Fibroblast of the aortic adventitia (primary cell): ENCODE measurements at places on chromosomes 1 and 21.

DNA sequence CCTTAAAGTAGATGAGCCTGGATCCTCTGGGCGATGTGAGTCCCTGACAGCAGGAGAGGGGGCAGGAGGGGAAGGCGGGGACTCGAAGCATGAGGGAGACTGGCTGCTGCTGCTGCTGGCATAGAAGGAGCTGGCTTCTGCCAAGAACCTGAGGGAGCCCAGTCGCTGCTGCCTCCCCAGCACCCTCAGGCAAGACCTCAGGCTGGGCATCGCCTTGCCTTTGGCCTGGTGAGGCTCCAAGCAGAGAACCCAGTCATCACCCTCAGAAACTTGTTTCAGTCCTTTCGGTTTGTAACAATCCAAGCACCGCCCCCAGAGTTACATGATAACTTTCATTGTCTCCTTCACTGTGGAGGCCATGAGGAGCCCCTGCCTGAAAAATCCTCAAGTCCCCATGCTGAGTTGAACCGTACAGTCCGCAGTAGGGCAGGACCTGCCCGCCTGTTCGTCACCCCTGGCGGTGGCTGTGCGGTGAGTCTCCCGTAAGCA lies 38.8 kb downstream of the POFUT2 start:
- peak; percentile 58 for DNase-seq

DNA sequence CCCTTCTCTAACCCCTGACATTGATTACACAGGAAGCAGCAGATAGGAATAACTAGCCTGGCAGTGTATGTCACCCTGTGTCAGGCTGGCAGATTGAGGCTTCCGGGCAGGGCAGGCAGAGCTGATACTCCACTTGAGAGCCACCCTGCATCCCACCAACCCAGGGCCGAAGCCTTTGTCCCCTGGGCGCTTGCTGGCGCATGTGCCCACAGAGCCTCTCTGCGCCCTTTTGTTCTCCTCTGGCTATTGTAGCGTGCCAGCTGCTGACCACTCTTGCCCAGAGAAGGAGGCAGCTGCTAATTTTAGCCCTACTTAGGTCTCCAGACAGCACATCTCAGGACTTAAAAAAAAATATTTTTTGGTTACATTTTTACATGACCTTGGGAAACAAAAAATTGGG lies 304.9 kb downstream of the HHAT start:
- DNase-seq = no peak

DNA sequence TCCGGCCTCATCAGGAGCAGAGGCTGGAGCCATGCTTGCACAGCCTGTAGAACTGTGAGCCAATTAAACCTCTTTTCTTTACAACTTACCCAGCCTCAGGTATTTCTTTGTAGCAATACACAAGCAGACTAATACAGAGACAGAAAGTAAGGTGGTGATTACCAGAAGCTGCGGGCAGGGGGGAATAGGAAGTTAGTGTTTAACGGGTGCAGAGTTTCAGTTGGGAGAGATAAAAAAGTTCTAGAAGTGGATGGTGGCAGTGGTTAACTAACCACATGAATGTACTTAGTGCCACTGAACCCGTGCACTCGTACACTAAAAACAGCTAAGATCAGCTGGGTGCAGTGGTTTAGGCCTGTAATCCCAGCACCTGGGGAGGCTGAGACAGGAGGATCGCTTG lies 80.4 kb upstream of the TARDBP start:
- no peak for DNase-seq

DNA sequence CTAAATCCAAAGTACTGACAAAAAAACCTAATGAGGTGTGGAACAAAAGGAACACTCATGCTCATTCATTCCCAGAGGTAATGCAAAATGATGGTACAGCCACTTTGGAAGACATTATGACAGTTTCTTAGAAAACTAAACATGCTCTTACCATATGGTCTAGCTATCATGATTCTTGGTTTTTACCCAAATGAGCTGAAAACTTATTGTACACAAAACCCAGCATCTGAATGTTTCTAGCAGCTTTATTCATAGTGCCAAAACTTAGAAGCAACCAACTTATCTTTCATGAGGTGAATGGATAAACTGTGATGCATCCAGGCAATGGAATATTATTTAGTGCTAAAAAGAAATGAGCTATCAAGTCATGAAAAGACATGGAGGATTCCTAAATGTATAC lies 318.4 kb upstream of the OLFM3 start:
- no peak for DNase-seq

GRCh38 chr1:153389973-153390879 lies 647 bp downstream of the S100A8 start:
- DNase-seq = no peak

DNA sequence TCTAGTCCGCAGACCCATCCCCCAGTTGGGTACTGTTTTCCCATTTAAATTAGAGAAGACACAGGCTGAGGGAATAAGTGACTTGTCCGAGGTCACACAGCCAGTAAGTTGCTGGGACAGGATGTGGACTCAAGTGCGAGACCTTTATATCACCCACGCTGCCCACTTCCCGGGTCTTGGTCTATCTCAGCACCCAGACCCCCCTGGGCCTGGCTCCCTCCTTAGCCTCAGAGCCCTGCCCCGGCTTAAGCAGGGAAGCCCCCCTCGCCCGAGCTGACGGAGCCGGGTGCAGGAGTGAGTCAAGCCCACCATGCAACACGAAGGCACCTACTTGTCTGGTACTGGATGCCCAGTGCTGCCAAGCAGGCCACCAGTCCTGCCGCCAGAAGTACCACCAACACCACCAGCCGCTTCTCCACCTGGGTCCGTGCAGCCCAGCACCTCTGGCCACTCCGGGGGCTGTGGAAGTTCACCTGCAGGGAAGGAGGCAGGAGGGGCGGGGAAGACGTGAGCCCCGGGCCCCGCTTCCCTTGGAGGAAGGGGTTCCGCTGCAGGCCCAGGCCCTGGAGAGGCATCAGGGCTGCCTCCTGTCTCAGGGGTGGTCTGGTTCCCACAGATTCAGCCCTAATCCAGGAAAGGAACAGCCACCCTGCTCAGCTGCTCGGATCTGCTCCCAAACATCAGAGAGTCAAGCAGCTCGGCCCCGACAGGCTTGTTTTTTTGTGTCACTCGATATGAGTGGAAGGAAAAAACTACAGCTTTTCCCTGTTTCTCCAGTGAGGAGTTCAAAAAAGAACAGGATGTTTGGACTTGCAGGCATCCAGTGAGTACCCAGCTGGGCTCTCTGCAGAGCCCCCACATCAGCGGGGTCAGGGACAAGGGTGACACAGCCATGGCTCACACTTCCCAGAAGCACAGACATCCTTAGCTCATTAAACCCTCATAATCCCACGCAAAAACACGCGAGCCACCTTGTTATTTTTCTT lies 11.1 kb downstream of the ECE1 start:
- no peak for DNase-seq

DNA sequence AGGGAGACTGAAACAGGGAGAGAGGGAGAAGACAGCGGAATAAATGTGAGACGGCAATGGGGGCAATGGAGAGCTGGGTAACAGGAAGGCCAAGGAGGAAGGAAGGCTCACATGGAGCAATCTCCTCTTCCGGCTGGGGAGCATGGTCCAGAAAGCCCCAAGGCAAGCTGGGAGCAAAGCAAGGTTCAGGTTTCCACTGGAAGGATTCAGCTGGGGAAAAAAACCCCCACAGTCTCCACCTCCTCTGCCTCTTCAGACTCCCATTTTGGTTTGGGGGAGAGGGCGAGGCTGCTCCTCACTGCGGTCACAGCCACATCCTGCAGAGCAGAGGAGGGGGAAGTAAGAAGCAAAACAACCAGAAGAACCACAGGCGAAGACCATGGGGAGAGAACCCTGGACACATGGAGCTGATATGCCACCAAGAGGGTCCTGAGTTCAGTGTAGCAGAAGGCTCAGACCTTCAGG lies 650 bp downstream of the TNFAIP8L2 start:
- no peak for DNase-seq

- DNase-seq = peak; percentile 90
These were observed 198.9 kb downstream of the HS2ST1 start for GRCh38 chr1:87113313-87113712.

DNA sequence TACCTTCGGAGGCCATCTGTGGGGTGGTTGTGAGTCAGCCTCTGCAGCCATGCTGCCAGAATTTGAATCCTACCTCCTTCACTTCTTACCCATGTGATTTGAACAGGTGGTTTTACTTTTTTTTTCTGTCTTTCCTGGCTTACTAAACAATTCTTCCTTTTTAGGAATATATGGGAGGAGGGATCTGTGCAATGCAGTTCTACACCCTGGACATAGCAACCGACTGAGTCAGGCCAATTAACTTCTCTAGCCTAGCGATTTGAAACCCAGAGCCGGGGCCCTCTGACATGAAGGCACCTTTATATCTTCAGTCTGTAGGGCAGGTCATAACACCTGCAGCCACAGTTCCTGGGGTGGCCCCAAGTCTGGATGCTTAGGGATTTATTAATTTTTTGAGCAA lies 83.6 kb downstream of the ST6GALNAC3 start:
- no peak for DNase-seq

DNA sequence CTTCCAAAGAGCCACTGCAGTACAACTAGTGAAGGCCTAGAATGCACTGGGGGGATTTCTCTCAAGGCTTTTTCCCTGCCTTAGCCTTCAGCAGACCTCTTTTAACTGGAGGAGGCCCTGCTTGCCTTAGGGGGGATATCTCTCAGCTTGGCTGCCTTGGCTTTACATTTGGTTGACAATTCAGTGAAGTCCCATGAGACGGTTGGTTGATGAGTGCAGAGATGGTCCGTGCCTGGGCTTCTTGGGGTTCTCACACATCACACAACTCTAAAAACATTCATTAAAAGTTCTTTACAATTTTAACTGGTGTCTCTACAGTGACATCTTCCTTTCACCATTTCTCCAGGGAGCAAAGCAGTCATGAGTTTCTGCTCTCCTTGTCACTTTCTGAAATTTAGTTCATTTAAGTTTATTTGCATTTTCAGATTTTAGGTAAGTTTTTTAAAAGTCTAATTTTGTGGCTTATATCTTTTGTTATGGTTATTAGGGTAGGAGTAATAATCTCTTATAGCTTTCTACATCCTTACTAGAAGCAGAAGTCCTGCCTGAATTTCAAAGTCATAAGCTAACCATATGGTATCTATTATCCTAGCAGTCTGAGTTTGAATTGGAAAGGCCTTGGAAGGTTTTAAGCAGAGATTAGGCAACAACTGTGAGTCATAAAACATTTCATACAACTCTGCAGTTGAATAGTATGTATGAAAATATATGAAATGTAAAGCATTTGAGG lies 487.6 kb downstream of the DPYD start:
- DNase-seq = peak; percentile 93

DNA sequence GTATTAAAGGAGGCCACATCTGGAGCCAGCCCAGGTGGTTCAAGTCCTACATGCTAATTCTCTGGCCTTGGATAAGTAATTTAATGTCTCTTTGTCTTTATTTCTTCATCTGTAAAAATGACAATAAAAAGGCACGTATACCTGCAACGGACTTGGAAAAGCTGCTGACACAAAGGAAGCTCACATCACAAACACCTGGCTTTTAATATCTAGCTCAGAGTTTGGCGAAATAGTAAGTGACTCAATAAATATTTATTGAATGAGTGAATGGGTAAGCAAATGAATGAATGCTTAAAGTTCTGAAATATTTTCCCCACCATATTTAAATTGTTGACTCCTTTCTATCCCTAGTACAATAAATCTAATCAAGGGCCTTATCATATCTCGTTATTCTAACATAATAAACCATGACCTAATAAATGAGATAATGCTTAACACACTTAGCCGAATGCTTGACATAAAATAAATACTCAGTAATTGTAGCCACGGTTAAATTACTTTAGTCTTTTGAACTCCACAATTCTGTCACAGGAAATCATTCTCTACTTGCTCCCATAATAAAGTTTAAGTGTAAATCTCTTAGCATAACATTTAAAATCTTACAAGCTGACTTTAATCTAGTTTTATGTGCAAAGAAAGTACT lies 74.7 kb upstream of the PALMD start:
- no peak for DNase-seq

DNA sequence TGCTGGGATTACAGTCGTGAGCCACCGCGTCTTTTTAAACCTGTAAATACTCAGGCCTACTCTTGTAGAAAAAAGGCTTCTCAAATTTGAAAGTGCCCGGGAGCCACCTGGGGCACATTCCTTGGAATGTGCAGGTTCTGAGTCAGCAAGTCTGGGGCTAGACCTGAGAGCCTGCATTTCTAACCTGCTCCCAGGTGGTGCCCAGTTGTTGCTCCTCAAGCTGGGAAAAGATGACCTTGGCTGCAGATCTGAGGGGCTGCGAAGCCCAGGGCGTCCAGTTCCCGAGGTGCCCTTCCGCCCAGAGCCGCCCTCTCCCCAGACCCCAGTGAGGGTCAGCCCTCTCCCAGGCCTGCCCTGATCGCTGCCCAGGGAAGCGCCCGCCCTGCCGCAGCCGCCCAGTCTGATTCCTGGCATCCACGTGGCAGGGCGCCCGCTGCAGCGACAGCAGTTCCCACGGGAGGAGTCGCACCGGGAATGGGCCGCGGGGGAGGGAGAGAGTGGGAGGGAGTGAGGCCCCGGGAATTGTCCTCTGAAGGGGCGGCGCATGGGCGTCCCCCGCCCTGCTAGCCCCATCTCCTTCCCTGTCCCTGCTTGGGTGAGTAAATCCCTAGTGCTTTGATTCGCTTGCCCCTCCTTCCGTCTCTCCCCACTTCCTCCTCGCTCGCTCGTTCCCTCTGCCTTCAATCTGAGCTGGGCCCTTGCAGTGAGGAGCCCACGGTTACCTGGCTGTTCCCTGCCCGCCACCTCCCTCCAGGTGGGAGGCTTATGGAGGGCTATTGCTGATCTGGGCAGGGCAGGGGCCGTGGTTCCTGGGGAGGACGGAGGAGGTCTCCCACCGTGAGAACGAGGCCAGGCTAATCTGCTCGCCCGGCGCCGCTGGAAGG lies 18.8 kb upstream of the TENT5B start:
- DNase-seq = peak; percentile 52

- no peak for DNase-seq
These were observed 11.5 kb downstream of the PLA2G2D start for GRCh38 chr1:20107796-20108195.

DNA sequence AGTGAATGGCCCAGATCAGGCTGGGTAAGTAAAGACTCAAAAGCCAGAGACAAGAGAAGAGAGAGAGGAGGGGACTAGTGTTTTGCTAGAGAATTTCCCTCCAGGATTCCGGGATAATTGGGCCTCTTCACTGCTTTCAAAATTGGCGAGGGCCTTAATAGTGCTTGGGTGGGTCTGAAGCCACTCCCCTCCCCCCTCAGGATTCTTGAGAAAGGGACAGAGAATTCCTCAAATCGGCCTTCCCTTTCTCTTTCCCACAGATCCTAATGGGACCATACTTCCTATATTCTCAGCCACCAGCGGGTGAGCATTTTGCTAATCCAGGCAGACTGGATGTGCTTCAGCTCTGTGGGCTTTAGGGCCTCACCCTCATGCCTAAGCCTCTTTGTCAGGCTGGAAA lies 11.9 kb downstream of the SFN start:
- DNase-seq = no peak

DNA sequence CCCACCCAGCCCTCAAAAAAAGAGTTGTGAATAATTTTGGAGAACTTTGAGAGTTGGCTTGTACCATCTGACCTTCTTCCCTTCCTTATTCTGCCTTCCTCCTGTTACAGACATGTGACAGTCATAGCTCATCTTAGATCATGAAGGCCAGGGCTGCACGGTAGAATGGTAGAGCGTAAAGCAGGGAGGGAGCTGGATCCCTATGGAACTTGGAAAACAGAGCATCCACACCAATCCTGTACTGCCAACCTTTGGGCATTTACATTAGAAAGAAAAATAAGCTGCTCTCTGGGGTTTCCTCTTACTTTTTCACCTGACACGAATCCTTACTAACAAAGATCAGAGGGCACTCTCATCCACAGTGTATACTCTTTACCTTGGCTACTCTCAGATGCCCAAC lies 121.5 kb downstream of the GPR52 start:
- DNase-seq = no peak

- DNase-seq = no peak
These were observed 2023.3 kb downstream of the NCAM2 start for GRCh38 chr21:23021481-23021880.
